ENCODE measurements at places on chromosomes 2 and 18.

- no peak for DNase-seq
These were observed 27.8 kb downstream of the CACNB4 start for GRCh38 chr2:152071092-152071491.

GRCh38 chr18:44149706-44150105, 531.0 kb upstream of the SETBP1 start:
- DNase-seq: no peak

- DNase-seq: no peak
These were observed 154.8 kb upstream of the KLF7 start for GRCh38 chr2:207320381-207321159.

DNA sequence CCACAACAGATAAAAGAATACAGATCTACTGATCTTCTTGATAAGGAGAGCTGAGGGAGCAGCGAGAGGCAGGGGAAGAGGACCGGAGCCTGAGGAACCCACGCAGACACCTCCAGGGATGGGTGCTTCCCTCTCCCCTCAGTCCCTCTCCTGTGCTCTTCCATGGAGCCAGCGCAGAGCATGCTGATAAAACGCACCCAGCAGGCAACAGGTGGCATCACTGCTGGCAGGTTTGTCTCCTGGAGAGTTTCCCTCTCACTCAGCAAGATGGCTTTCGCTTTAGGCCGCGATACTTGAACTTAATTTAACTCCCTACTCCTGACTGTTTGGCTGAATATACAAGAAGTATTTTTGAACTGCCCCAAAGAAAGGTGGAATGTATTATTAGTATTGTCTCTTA, 163.0 kb upstream of the REV1 start:
- no peak for DNase-seq

DNA sequence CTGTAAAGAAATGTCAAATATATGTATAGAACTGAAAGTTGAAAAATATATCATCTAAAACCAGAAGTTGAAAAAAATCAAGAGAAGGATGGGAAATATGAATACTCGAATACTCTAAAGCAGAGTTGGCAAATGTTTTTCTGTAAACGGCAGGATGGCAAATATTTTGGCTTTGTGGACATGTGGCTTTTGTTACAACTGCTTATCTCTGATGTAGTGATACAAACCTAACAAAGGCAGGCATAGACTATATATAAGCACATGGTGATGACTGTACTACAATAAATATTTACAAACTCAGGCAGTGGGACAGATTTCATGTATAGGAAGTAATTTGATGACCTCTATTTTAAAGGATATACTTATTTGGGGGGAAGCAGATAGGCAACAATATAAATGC, 224.6 kb upstream of the LRRTM4 start:
- DNase-seq: no peak

- DNase-seq: no peak
These were observed 17.5 kb downstream of the FTCDNL1 start for GRCh38 chr2:199833525-199833924.

GRCh38 chr2:106274668-106275067, 80.6 kb upstream of the UXS1 start:
- no peak for DNase-seq

DNA sequence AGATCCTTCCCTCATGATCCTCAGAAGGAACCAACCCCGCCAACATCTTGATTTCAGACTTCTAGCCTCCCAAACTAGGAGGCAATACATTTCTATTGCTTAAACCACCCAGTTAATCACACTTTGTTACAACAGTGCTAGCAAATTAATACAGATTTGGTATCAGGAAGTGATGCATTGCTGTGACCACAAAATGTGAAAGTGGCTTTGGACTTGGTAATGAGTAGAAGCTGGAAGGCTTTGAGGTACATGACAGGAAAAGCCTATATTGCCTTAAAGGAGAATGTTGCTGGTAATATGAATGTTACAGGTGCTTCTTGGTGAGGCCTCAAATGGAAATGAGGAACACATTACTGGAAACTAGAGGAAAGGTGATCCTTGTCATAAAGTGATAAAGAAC, 260.3 kb downstream of the SATB2 start:
- no peak for DNase-seq

DNA sequence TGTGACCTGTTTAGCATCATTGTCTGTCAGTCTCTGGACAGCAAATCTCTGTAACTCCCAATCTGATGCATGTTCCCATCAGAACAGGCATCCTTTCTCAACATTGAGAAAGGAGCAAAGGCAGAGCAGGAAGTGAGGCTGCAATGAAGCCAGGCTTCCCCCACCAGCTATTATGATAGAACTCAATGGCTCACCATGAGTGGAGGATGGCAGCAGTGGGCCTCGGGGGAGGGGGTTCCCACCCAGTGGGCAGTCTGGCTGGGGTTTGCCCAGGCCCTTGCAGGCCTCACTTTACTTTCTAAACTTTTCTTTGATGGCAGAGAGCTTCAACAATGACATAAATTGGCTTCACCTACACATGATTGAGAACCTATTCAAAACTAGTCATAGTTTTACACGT, 240.6 kb upstream of the CXCR4 start:
- no peak for DNase-seq

GRCh38 chr2:174570318-174570958, 27.2 kb downstream of the WIPF1 start:
- no peak for DNase-seq

- DNase-seq: no peak
These were observed 821 bp upstream of the CHRNG start for GRCh38 chr2:232538671-232539070.

DNA sequence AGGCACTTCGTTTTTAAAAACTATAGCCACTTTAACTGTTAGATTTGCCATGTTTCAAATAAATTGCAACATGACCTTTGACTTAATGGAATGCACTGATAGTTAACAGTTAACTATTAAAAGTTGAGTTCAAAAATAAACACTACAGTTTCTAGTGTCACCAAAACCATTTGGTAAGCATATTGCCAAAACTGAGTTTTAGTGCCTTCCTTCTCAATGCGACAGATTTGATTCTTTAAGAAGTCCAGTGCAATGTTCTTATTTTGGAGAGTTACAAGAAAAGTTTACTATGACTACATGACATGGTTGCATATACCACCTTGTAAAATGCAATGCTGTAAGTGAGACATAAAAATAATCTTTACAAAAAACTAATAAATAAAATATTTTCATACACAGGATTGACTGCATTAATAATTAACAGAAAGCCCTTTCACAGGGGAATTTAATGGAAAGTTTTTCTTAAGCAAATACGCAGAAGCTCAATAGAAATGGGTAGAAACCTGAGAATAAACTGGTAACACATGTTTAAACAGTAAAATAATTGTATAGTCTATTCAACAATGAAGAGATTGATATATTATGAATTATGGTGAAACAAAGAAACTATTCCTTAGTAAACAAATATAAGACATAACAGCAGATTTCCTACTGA, 53.8 kb downstream of the GRB14 start:
- DNase-seq: no peak

GRCh38 chr2:173572848-173573247, 218.2 kb downstream of the CDCA7 start:
- DNase-seq: no peak

GRCh38 chr2:216694082-216694825, 1.1 kb downstream of the IGFBP5 start:
- no peak for DNase-seq

DNA sequence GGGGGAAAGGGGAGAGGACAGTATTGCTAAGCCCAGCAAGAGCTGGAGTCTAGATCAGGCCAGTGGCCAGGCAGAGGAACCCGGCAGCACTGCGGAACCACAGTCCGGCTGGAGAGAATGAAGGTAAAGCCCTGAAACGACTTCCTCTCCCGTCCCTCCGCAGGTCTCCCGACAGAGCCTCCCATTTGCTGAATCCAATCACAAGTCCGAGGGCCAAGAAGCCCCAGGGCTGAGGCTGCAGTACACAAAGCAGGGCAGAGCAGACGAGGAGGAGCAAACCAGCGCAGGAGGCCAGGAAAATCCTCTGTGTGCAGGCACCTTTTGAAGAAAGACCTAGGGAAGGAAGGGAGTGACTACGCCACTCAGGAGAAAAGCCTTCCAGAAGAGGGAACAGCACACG, 104.4 kb downstream of the OSBPL1A start:
- no peak for DNase-seq

DNA sequence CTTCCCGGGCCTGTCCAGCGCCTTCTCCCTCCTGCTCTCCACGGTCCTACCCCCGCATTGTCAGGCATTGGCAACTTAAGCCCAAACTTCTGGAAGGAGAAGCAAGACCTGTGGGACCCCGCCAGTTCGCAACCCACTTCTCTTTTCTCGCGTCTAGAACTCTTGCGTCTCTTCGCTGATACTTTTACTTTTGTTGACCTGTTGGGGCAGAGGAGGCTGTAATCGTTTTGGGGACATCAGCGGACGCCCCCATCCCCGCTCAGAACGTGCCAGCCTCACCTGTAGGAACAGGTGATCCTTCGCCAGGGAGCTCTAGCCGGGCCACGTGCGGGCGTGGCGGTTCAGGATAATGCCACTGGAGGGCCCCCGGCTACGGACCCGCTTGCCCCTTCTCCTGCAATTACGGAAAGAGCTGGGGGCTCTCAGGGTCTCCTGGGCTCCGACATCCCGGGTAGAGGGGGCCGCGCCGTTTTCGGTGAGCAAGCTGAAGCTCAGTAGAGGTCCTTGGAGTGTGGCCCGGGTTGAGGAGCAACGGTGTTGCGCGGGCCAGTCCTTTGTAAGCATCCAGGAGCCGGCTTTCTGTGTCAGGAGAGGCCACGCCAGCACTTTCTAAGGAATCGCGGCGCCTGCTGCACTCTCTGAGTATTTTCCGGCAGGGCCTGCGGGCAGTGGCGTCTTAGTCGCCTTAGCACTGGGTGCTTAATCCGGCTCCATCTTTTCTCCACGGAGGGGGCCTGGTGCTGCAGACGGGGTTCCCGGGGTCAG, 1.6 kb downstream of the MTCL1 start:
- DNase-seq: peak; percentile 7

GRCh38 chr2:134104754-134105153, 149.1 kb upstream of the MGAT5 start:
- DNase-seq: peak; percentile 27

DNA sequence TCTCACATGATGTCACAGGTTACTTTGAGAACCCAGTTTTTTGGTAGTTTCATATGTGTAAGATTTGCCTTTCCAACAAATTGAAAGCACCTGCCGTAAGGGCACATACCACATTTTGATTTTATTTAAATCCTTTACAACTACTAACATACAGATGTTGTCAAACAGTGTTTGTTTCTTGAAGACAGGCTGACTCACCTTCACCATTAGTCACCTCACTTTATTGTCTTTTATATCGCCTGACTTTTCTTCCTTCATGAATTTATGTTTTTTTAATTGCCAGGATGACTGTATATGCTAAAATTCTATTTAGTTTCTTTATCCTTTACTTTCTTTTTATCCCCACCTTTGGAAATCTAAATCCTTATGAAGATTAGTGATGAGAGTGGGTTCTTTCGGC, 886.7 kb downstream of the SUCLG1 start:
- no peak for DNase-seq

DNA sequence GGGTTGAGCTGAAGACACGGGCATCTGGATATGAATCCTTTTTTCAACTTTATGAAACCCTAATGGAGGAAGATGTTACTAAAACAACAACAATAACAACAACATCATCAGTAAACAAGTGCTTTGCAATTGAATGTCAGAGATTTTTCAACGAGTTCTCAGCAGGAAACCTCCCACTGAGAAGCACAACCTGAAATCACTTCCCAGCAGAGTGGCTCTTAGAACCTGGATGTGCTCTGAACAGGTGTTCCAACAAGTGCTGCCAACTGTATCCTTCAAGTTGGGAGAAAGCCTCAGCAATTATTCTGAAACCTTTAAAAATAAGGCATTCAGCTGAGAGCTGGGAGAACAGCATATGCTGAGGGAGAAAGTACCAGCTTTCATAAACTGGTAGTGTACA, 1622.7 kb upstream of the CELF4 start:
- no peak for DNase-seq

- peak; percentile 14 for DNase-seq
These were observed 59.4 kb upstream of the MSTN start for GRCh38 chr2:190121971-190122370.

GRCh38 chr2:136327162-136327852, 209.4 kb upstream of the CXCR4 start:
- DNase-seq: peak; percentile 85

DNA sequence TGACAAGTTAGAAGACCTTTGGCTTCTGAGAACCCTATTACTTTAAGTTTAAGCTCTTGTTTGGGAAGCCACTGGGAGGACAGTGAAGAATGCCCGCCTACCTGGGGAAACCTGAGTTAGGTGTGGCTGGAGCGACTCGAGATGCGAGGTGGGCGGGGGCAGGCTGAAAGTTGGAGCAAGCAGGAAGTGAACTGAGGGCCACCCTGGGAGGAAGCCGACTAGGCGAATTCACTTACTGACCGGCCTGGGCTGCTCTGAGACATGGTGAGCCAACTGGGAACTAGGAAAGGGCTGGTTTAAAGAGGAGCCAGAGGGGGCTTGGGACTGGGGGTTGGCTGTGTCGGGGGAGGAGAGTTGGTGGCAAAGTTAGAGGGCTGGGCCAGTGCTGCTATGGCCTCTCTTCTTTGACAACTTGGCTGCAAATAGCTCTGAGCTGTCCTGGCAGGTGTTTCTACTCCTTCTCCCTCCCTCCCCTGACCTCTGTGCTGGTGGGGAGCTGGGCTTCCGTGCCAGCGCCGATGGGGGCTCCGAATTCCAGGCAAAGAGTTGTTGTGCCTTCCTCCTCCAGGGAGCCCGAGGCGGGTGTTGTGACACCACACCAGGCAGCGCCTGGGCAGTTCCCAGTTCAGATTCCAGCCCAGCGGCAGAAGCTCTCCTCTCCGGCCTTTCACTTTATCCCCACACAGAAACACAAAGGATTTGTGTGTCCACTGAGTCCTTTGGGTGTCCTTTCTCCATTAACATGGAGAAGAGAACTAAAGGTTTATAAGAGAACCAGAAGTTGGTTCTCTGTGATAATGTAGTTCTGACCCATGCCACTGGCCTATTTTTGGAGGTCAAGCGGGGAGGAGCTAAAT, at the start of gene VAMP8:
Gene VAMP8 (plus strand): TSS at position 201 of the 857 bp plus-strand sequence. CDS start 61 bp downstream, at position 262.
- DNase-seq: peak; percentile 64

- DNase-seq: no peak
These were observed 85.8 kb downstream of the PLEKHM3 start for GRCh38 chr2:207939342-207940108.

DNA sequence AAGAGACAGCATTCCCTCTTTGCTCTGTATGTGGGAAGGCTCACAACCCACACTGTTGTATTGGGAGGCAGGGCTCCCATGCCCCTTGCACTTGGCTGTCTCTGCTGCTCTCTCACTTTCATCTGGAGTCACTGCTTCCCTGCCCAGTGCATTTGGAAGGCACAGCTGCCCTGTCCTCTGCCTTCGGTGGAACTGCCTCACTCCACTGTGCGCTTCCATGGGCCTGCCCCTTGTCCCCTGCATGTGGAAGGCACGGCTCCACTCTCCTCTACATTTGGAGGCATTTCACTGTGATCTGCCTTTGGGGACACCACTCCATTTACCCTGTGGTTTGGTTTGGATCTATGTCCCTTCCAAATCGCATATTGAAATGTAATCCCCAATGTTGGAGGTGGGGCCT, 9.1 kb upstream of the PROM2 start:
- no peak for DNase-seq
